Right hindlimb (tissue), 1 donor: ENCODE measurements at places on chromosomes 16 and 17.

DNA sequence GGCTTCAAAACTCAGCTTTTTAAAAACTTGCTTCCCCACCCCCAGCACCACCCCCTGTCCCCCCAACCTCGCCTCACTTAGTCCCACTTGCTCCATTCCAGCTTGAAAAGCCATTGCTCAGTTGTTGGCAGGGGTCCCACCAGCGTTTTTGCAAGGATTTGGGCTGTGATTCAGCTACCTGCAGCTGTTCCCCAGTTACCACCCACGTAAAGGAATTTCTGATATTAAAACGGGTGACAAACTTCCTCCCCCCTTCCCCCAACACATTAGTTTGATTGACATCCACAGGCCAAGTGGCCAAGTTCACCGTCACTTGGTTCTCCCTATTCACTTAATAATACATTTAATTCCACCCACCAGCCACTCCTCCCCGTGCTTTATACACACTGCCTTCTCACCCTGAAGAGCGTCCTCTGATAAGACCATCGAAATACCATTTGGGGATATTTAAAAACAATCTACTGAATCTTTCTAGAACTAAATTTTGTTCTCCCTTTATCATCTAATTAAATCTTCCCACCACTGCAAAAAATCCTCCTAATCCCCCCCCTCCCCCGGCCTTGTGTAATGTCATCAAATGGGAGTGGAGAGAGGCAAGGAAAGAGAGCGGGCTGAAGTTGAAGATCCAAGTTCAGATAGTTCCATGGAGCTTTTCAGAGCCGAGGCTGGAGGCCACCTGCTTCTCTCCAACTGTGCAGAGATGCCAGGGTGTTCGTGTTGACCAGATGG is 55.1 kb downstream of the SOX9 start:
- peak; percentile 81 for DNase-seq

DNA sequence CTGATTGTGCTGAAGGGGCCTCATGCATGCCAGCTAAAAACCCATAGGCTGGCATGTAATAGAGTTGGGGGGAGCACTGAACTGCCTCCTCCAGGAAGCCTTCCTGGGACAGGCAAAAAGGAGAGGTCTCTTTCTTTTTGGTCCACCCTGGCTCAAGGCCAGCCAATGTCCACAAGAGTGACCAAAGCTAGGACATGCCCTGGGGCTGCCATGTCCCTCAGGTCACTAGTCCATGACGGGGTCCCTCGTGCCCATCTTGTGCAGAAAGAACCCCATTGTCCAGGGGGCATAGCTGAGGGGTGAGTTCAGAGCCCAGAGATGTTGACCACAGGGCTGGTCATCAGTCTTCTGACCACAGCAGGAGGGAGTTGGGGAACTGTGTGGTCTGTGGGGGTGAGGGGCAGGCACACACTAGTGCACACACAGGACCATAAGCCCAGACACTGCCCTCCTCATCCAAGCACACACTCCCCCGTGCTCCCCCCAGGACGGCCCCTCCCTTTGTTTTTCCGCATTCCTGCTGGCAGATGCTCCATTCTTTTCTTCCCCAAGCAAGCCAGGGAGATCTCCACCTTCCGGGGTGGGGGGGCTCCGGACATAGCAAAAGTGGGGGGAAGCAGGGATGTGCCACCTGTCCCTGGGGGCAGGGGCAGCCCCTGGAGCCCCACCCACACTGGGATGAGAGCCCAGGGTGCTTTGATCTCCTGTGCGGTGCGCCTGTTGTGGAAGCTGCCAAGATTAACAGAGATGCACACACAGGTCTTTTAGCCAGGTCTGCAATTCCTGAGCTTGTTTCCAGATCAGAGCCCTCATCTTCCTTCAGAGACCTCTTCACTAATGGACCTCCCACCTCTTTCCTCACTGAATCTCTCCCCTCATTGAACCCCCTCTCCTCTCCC is 25.2 kb upstream of the PHB1 start:
- DNase-seq = no peak

- DNase-seq = no peak
These were observed 55.5 kb downstream of the RPH3AL start for GRCh38 chr17:296906-297690.

GRCh38 chr17:40099619-40100418 is 570 bp downstream of the NR1D1 start:
- no peak for DNase-seq

DNA sequence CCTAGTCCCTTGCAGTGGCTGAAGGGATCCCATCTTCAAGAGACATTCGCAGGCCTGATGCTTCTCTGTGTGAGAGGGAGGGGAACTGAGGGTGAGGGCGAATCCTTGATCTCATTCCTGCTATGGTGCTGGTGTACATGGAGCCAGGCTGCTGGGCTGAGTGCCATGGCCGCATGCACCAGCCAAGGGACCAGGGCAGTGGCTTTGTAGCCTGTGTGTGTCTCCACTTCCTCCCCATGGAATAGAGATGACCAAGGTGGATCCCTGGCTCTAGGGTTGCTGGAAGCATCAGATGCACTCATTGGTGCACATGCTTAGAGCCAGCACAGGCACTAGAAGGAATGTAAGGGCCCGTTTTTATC is 195.0 kb downstream of the FOXL1 start:
- no peak for DNase-seq

DNA sequence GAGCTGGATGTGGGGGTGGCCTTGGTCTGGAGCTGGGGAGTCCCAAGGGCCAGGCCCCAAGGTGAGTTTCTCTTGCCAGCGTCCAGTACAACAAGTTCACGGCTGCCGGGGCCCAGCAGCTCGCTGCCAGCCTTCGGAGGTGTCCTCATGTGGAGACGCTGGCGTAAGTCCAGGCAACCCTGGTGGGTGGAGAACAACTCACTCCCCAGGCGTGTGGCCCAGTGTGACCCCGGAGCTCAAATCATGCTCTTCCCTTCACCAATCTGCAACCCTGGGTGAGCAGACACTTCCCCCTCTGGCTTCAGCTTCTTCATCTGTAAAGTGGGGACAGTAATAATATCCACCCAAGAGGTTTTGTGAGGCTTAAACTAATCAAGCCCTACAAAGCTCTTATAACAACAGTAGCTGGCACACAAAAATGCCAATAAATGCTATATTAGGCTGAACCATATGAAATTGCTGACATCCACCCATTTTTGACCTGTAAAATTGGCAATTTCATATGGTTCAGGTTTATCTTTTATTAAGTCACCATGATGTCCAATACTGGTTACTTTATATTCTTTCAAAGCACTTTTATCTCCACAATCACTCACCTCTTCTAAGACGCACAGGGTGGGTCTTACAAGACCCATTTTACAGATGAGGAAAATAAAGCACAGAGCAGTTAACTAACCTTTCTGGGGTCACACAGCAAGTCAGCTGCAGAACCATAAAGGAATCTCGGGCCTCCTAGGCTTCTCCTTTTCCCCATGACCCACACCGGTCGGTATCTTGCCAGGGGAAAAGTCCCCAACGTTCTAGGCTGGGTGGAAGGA is 19.7 kb downstream of the DEXI start:
- no peak for DNase-seq

GRCh38 chr16:86527366-86527765 is 17.0 kb downstream of the FOXF1 start:
- DNase-seq = no peak

DNA sequence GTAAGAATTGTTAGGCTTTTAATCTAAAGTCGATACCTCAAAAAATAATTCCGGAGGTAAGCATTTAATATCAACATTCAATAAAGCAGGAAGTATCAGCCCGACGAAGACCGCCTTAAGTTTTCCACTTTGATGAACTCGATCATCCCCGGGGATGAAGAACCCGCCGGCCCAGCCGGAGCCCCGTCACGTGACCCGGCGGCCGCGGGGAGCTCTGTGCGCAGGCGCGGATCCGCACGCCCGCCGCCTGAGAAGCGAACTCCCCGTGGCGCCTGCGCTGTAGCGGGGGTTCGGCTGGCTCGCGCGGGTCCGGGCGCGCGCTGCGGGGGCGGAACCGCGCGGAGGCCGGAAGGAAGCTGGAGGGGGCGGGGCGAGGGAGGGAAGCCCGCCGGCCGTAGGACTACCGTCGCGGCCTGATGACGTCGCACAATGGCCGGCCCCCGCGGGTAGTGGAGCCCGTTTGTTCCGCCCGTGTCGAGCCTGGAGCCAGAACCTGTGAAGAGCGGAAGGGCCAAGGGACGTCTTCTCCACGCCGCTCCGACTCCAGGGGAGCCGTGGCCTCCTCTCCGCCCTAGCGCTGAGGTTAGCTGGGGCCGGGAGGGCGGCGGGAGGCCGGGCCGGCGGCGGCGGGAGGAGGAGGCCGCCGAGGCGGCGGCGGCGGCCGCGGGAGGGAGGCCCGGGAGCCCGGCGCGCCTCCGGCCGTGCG is at the start of gene ZC3H18:
ZC3H18 (plus strand) TSS at position 419 of the 706 bp plus-strand sequence. CDS start 6,721 bp downstream, outside the sequence.
- peak; percentile 97 for DNase-seq

DNA sequence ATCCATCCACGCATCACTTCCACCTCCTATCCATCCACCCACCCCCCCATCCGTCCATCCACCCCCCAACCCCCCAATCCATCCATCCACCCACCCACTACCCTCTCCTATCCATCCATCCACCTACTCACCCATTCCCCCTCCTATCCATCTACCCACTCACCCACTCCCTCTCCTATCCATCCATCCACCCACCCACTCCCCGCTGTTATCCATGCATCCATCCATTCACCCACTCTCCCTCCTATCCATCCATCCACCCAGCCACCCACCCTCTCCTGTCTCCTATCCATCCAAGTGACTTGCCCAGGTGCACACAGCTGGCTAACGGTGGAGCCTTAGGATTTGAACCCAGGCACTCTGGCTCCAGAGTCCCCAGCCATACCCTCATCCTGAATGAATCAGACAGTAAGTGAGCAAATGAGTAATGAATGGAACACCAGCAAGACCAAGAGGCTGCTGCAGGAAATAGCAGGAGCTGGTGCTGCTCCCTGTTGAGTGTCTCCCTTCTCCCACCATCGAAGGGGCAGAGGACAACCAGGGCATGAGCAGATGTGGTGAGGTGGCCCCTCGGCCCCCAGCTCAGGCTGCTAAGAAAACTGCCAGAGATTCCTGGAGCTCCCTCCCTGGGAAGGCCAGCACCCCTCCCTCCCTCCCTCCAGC is 62.5 kb downstream of the LITAF start:
- no peak for DNase-seq

DNA sequence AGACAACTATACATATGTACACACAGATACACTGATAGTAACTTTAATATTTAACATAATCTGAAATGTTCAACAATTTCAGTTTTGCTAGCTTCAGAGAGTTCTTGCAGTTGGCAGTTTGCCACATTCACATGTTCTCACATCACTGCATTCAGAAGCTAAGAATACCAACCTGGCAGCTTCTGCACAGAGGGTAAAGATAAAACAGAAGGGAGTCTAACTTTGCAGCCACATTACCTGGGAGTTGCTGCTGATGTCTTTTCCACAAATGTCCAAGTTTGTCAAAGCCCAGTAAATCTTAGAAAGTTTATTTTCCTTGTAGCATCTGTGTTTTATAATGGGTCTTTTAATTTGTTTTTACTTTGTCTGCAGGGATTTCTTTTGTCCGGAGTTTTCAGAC is 332.0 kb downstream of the BCAS3 start:
- DNase-seq = peak; percentile 25

DNA sequence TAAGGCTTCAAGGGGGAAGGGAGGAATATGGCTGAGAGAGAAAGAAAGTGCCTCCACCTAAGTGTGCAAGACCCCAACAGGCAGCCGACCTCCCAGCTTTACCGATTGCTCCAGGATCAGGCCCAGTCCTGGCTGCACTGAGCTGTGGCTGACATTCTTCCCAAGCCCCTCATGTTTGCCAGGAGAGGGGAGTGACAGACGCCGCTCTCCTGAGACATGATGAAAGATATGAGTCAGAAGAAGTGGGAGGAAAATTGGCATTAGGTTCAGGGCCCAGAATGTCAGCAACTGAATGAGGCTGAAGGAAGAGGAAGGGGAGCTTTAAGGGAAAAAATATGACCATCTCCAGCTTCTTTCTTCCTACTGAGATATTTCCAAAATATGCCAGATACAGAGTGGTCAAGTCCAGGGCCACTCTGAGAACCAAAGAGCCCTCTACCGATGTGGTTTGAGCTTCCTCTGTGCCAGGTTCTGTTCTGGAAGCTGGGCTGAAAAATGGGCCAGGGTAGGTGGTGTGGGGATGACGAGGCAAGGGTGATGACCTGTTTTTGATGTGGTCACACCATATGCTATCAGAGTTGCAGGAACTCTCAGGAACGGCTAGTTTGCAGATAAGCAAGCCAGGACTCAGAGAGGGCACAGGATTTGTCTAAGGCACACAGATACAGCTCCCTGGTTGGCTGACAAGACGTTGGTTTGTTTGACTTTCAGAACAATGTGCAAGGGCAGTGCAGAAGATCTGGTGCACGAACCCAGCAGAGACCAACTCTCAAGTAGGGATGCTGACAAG is 176.7 kb downstream of the SOX9 start:
- DNase-seq = peak; percentile 47

DNA sequence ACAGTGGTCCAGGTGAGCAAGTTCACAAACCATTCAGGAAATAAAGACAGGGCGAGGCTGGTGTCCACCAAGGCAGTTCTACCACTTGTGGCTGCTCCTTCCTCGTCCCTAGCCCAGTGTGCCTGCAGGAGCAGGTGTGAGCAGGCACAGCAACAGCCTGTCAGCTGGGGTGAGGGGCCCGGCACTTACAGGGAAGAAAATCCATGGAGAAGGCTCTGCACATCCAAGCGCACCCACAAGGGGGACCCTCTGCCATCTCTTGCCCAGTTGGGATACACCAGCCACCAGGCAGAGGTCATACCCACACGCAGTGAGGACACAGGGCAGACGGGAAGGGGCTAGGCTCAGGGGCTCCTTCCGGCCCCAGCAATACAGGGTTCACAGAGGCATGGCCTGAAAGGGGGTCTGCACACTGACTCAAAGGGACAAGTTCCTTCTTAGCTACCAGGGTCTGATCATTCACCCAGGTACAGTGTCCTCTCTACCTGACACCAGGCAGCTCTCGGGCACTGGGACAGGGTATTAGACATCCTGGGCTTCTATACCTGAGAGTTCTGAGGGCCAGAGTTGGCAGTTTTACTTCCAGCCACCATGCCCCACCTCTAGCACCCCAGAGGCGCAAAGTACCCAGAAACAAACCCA is 27.0 kb downstream of the CDIP1 start:
- DNase-seq = peak; percentile 68

GRCh38 chr17:15124746-15125145 is 140.4 kb downstream of the PMP22 start:
- no peak for DNase-seq

- no peak for DNase-seq
These were observed 99.5 kb upstream of the FA2H start for GRCh38 chr16:74874123-74874522.

DNA sequence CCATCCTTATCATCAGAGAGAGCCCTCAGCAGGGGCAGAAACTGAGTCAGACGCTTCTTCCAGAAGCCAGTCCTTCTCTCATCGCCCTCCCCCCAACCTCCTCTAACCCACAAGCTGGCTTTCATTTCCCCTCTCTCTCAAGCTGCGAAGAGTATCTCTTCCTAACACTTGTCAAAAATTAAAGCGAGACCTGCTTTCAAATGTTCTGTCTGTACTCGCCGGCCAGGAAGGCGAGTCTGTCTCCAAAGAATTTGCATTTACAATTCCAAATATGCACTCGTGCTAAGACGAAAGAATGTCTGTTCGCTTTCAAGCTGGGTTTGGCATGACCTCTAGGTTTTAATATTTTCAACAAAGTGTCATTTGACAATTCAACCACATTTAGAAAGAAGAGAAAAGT is 140.4 kb downstream of the RGS9 start:
- DNase-seq = no peak
